Stimulated activated CD4-positive, alpha-beta T cell treated with anti-CD3 and anti-CD28 coated beads, Interleukin-12 subunit alpha, Interleukin-12 subunit beta, amount 100 ng/mL, for 24 hours (primary cell): ENCODE measurements at places on chromosomes 3 and 15.

DNA sequence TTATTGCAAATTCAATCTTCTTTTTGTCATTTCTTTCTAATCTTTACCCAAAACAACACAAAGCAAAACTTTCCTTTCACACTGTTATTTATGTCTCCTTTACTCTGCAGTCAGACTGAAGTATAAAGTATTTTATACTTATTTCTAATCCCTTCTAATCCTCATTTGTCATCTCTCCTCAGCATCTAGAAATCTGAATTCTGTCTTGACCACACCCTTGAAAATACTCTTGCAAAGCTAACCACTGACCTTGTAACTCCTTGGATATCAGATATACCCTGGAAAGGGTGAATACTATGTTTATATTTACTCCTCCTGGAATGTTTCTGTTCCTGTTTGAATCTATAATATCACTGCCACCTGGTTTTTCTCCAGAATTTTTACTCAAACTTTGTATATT is 481.1 kb downstream of the ZNF385D start:
- DNase-seq, result no peak

- DNase-seq, result no peak
Measured at GRCh38 chr15:51838270-51838669, 8.8 kb downstream of the TMOD3 start.

DNA sequence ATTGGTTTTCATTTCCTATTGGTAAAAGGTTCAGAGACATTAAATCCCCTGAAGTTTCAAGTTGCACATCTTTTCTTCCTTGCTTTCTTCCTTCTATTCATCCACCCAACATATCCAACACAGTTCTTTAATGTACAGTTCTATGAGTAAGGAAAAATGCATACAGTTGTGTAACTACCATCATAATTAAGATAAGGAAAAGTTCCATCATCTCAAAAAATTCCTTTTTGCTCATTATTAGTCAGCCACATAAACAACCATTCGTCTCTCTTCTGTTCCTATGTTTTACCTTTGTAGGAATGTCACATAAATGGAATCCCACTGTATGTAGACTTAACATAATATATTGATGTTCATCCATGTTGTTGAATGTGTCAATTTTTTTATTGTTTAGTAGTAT is 211.1 kb upstream of the ADAMTS9 start:
- DNase-seq, result no peak

DNA sequence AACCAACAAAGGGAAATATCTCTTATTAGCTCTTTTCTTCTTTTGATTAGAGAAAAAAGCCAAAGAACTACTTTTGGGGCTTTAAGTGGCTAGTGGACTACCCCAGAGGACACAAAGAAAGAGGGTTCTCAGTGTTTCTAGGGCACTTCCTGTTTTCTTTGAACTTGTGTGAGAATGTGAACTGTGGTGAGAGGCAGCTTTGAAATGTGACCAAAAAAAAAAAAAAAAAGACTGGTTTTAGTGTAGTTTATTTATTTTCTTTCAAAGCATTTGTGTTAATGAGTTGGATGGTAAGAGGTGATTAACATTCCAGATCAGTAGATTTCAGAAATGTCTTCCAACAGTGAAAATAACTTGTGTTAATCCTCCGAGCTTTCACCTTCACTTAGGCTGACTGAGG is 32.4 kb downstream of the SELENOT start:
- DNase-seq, result no peak

DNA sequence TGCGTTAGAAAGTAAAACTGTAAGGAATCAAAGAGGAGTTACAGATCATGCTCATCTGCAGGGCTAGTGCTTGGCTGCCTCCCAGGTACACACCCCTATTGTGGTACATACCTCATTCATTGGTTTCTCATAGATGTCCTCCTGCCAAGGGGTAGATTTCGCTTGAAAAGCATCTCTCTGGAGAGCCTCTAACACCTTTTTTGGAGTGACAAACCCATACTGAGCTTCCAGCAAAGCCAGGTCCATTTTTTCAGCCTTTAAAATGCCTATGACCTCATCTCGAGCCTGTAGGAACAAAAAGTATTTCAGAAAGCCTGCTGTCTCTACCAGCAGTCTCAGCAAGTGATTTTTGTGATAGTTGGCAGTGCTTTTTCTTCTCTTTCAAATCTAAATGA is 112.1 kb downstream of the CMSS1 start:
- no peak for DNase-seq

GRCh38 chr3:184688882-184689271 is 23.0 kb downstream of the MAGEF1 start:
- DNase-seq, result no peak

DNA sequence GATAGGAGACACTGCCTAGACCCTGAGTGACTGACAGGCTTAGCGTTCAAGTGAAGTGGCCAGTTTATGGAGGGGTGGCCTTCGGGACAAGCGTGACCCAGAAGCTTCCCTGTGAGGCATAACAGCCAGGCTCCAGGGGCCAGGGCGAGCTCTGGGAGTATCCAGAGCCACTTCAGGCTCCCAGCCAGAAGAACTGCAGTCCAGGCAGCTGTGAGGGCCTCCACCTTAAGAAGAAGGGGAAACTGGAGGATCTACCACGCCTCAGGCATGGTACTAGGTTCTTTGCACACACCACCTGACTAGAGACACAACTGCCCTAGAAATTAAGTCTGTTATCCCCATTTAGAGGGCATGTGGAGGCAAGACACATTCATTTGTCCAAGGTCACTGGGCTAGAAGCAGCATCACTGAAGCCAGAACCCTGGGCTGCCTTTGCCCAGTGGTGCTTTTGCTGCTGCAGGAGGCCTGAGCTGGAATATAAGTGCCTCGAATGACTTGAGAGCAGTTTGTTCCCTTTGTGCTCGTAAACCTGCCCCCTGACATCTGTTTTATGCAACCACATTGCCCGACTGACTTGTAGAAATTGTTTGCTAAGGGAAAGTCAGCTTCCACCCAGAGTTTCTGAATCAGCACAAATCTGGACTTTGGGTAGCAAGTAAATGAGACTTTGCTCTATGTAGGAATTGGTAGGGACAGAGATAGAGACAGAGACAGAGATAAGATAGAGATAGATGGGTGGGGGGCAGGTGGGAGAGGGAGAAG is 23.3 kb downstream of the RASGRF1 start:
- no peak for DNase-seq

GRCh38 chr3:52228266-52228665 is 2.8 kb upstream of the TLR9 start:
- DNase-seq, result no peak

DNA sequence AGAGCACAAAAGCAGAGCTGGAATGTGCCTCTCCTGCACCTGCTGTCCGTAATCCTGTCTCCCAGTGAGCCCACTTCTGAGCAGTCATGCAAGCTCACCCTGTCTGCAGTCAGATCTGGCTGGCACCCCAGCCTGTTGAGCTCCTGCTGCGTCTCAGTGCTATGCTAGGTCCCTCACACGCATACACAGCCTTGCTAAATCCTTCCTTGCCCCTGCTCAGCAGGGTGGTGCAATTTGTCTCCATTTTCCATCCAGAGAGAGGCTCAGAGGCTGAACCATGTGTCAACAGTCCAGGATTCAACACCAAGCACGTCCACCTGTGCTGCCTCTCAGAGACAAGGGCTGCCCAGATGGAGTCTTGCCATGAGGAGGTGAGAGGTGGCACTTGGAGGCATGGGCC is 11.0 kb downstream of the POMGNT2 start:
- DNase-seq, result no peak

DNA sequence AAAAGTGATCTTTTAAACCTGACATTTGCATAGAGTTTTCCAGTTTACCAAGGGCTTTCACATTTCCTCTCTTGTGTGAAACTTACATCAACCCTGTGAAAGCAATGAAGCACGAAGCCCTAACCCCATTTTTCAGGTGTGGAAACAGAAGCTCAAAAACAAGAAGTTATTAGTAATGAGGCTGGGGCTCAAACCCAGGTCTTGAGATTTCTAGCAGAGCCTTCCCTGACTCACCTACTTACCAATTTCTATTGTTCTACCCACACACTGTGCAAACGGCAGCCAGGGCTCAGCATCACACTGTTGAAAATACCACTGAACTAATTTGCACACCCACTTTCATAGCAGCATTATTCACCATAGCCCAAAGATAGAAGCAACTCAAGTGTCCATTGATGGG is 117.8 kb upstream of the IGF1R start:
- DNase-seq, result no peak
